Suprapubic skin (tissue), 4 donors: ENCODE measurements at places on chromosomes 2 and 18. TPM values are rescaled to one million over a fixed set of nuclear protein-coding genes. Genes with fewer than 3 reads are reported as not detected.

The ABCB11 gene
- 0.29 TPM for total RNA-seq

The GCG gene
- not detected for total RNA-seq

The RIT2 gene
- not detected for total RNA-seq

The HJURP gene
- total RNA-seq = 5.6 TPM

The MRPL44 gene
- 29.9 TPM for total RNA-seq

The EMILIN1 gene
- total RNA-seq = 6.9 TPM

The ABHD3 gene
- total RNA-seq = 8.0 TPM

The MYOM1 gene
- 2.1 TPM for total RNA-seq

The FOXI3 gene
- total RNA-seq = 0.21 TPM

The GKN1 gene
- not detected for total RNA-seq

The SLC66A3 gene
- 101 TPM for total RNA-seq

The TUBA3E gene
- total RNA-seq = not detected

The NGEF gene
- 14.4 TPM for total RNA-seq

The SERPINB13 gene
- 16.3 TPM for total RNA-seq

The LIPG gene
- total RNA-seq = 6.9 TPM

The ATP6V1B1 gene
- 36.9 TPM for total RNA-seq

The SERPINB10 gene
- 1.0 TPM for total RNA-seq

The PPM1B gene
- total RNA-seq = 36.7 TPM

The COL4A4 gene
- 0.23 TPM for total RNA-seq
